Hematopoietic multipotent progenitor cell treated with erythropoietin and hydrocortisone succinate and interleukin-3 and kit ligand, for 6 days (in vitro differentiated cells): ENCODE measurements at places on chromosomes 11 and 22.

GRCh38 chr22:29524442-29525191 is 28.9 kb downstream of the THOC5 start:
- peak; percentile 62 for DNase-seq

GRCh38 chr11:75949023-75949672 is 134.1 kb downstream of the UVRAG start:
- DNase-seq: no peak

- no peak for DNase-seq
Measured at GRCh38 chr11:26992031-26992541, 1.8 kb upstream of the FIBIN start.

DNA sequence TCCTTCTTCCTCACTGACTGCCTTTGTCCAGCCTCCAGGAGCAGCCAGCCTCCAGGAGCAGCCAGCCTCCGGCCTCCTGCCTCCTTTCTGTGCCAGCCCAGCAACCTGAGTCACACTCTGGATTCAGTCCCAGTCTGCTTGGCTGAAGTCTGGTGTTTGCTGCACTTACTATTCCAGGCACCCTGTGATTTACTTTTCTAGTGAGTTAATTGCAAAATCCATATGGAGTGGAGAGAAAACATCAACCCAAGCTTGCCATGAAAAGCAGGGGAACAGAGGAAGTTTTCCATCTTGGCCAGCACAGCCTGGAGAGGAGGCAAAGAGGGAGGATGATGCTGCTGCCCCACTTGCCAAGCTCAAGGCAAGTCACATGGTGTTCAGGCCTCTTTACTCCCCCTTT is 400.5 kb downstream of the TENM4 start:
- DNase-seq: no peak

DNA sequence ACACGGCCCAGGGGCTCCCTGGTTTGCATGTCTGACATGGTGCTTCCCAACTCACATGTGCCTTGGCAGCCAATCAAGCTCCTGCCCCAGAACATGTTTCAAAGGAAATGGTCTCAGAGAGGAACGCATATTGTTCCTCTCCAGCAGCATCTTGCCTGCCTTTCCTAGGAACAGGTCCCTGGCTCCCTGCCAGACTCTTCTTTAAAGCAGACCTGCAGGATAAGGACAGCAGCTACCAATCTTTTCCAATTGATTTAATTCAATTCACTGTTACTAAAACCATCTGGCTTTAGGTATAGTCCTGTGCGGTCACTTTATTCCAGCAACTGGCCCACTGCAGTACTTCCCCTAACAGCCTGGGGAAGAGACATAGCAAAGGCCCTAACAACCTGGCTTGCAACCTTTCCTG is 79.9 kb downstream of the AMBRA1 start:
- DNase-seq: peak; percentile 48

GRCh38 chr22:35591714-35592417 is 25.3 kb downstream of the MB start:
- DNase-seq: no peak
